ENCODE measurements at places on chromosomes 12 and 14. TPM values are rescaled to one million over a fixed set of nuclear protein-coding genes. Genes with fewer than 3 reads are reported as not detected.

DNA sequence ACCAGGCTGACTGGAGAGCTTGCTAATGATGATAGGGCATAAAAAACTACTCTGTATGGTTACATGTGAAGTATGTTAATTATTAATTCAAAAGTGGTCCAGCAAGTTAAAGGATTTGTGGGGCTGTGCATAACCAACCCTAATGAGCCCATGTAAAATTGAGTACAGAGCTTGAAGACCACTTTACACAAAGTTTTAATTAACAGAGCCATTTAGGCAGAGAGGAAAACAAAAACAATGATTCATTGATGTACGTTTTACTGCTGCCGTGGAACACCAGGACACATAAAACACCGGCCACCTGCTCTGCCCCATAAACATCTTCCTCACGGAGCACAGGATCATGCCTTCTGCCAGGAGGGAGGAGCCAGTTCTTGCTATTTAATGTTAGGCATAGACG is 83.5 kb downstream of the RIMBP2 start:
- no peak overlapping the region for H3K4me3 ChIP-seq
- H3K4me1 ChIP-seq, result no peaks in the 10 kb centered on the region
- no peak overlapping the region for H3K27ac ChIP-seq
- no peaks in the 10 kb centered on the region for H3K27me3 ChIP-seq
- no peak for DNase-seq

DNA sequence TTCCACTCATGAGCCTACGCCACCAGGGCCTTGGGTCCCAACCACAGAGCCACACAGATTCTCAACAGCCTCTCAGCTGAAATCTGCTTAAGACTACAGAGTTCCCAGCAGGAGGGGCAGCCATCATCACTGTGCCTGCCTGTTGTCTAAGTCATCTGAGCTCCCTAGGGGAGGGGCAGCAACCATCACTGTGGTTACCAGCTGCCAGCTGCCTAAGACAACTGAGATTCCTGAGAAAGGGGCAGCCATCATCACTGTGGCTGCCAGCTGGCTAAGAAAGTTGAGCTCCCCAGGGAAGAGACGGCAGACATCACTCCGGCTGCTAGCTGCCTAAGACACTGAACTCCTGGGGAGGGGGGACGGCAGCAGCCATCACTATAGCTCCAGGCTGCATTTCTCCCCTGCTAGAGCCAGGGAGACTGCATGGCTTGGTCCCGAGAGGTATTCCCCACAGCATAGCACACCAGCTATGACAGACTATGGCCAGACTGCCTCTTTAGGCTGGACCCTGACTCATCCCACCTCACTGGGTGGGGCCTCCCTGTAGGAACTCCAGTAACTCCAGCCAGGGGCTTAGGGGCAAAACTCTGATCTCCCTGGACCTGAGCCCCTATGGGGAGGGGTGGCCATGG is 37.2 kb upstream of the C14orf132 start:
- no peaks in the 10 kb centered on the region for H3K36me3 ChIP-seq
- no peak overlapping the region for H3K27ac ChIP-seq
- H3K4me1 ChIP-seq, result peaks cover 7% of the 10 kb centered on the region
- DNase-seq, result no peak
- H3K4me3 ChIP-seq, result no peak overlapping the region
- H3K27me3 ChIP-seq, result peaks cover 22% of the 10 kb centered on the region

- H3K27me3 ChIP-seq, result no peaks in the 10 kb centered on the region
- H3K27ac ChIP-seq, result no peak overlapping the region
- H3K36me3 ChIP-seq, result no peaks in the 10 kb centered on the region
- H3K4me1 ChIP-seq, result no peaks in the 10 kb centered on the region
Observed at GRCh38 chr12:130583317-130583716, 132.8 kb downstream of the RIMBP2 start.

GRCh38 chr12:106600503-106600902 is 17.7 kb downstream of the RFX4 start:
- H3K27me3 ChIP-seq, result peaks cover 3% of the 10 kb centered on the region
- no peaks in the 10 kb centered on the region for H3K36me3 ChIP-seq
- no peak overlapping the region for H3K4me3 ChIP-seq
- H3K4me1 ChIP-seq, result no peaks in the 10 kb centered on the region
- H3K27ac ChIP-seq, result no peak overlapping the region

- H3K27me3 ChIP-seq, result no peaks in the 10 kb centered on the region
- no peak overlapping the region for H3K4me3 ChIP-seq
- no peaks in the 10 kb centered on the region for H3K4me1 ChIP-seq
- no peaks in the 10 kb centered on the region for H3K36me3 ChIP-seq
- no peak for DNase-seq
Observed at GRCh38 chr12:18906395-18906794, 168.5 kb downstream of the CAPZA3 start.

GRCh38 chr12:47249719-47250357 is 170.1 kb upstream of the AMIGO2 start:
- no peak for DNase-seq
- no peak overlapping the region for H3K27ac ChIP-seq
- peaks cover 3% of the 10 kb centered on the region for H3K4me1 ChIP-seq
- H3K27me3 ChIP-seq, result no peaks in the 10 kb centered on the region
- H3K4me3 ChIP-seq, result no peak overlapping the region

- peaks cover 21% of the 10 kb centered on the region for H3K4me1 ChIP-seq
- H3K36me3 ChIP-seq, result peaks cover 19% of the 10 kb centered on the region
- H3K27me3 ChIP-seq, result no peaks in the 10 kb centered on the region
- no peak overlapping the region for H3K4me3 ChIP-seq
- H3K27ac ChIP-seq, result no peak overlapping the region
Observed at GRCh38 chr12:122961531-122962329, 4.5 kb downstream of the ABCB9 start.

GRCh38 chr14:79764323-79764722 is 447.0 kb downstream of the DIO2 start:
- DNase-seq, result no peak
- H3K4me1 ChIP-seq, result no peaks in the 10 kb centered on the region
- no peaks in the 10 kb centered on the region for H3K27me3 ChIP-seq
- no peaks in the 10 kb centered on the region for H3K36me3 ChIP-seq
- no peak overlapping the region for H3K4me3 ChIP-seq
- H3K27ac ChIP-seq, result no peak overlapping the region

DNA sequence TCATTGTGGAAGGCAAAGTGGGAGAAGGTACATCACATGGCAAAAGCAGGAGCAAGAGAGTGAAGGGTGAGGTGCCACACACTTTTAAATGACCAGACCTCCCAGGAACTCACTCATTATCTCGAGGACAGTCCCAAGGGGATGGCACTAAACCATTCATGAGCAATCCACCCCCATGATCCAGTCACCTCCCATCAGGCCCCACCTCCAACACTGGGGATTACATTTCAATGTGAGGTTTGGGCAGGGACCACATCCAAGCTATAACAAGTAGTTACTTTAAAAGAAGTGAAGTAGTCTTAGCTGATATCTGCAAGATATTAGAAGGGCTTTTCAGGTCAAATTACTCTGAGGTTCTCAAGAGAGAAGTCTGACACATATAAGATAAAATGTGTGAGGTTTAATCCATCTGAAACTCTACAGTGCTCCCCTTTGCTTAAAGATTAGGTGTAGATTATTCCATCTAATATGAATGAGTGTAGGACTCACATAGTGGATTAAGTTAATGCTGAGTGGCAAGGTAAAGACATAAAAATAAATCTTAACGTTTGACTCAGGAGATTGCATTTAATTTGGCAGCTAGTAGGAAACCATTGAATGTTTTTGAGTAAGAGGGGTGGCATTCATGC is 130.8 kb downstream of the TMX1 start:
- no peaks in the 10 kb centered on the region for H3K36me3 ChIP-seq
- H3K27ac ChIP-seq, result peak overlapping the region; percentile 46
- DNase-seq, result no peak

DNA sequence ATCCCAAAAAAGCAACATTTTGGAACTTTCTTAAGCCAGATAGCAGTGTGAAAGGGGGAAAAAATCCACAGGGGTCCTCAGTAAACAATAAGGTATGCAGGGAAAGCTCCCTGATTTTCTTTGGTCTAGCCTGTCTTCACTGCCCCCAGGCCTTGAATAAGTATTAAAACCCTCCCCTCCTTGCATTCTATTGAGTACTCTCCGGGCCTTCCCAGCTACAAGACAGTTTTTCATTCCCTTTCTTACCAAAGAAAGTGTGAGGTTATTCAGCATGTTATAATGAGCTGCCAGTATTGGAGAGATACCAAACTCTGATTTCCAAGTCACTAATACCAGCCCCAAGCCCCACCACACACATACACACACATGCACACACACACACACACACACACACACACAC is 59.8 kb upstream of the KIF21A start:
- H3K36me3 ChIP-seq, result no peaks in the 10 kb centered on the region
- H3K4me1 ChIP-seq, result peaks cover 5% of the 10 kb centered on the region
- H3K27me3 ChIP-seq, result no peaks in the 10 kb centered on the region
- no peak for DNase-seq

DNA sequence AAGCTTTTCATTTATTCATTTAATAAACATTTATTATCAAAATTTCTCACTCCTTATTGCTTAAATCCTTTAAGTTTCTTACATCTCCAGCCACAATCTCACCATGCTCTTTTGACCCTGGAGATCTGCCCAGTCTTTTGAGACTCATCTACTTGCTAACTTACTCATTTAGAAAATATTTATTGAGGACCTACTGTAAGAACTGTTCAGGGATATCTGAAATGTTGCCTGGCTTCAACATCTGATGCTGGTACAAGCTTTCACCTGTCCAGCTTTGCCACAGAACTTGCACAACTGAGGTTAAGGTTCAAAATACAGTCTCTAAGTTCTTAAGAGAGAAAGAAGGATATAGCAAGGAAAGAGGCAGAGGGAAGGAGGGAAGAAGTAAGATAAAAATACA is 17.5 kb upstream of the GXYLT1 start:
- H3K36me3 ChIP-seq, result peaks cover 13% of the 10 kb centered on the region
- no peaks in the 10 kb centered on the region for H3K27me3 ChIP-seq
- no peak for DNase-seq
- no peak overlapping the region for H3K4me3 ChIP-seq

GRCh38 chr12:109899783-109900751 is at the start of gene TCHP:
Gene TCHP, plus strand, starts transcription at chr12:109900274. Its CDS starts 2,753 bp downstream, at chr12:109903027.
- H3K36me3 ChIP-seq, result peaks cover 22% of the 10 kb centered on the region
- peak within 1 kb of the TSS; percentile 87 for H3K4me3 ChIP-seq
- H3K27me3 ChIP-seq, result no peaks in the 10 kb centered on the region
- peak within 1 kb of the TSS; percentile 84 for H3K27ac ChIP-seq
- peak; percentile 98 for DNase-seq

DNA sequence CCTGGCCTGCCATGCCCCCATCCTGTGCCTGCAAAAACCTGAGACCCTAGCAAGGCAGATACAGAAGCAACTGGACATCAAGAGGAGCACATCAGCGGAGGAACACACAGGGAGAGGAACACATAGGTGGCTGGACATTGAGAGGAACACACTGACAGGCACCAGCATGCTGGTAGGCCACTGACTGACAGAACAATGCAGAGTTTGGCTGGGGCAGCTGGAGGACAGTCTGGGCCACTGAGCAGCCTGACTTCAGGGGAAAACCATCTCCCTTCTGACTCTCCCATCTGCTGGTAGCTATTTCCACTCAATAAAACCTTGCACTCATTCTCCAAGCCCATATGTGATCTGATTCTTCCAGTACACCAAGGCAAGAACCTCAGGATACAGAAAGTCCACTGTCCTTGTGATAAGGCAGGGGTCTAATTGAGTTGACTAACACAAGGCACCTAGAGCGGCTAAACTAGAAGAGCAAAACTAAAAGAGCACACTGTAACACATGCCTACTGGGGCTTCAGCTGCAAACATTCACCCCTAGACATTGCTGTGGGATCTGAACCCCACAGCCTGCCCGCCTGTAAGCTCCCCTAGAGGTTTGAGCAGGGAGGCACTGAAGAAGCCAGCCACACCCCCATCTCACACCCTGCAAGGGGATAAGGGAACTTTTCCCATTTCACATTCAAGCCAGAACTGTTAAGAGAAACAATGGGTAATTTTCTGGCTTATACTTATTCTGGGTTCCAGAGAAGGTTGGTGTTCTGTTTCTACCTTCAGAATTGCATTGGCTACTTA is 22.1 kb downstream of the CLECL1 start:
- no peak for DNase-seq
- H3K36me3 ChIP-seq, result no peaks in the 10 kb centered on the region
- H3K4me1 ChIP-seq, result no peaks in the 10 kb centered on the region
- no peak overlapping the region for H3K4me3 ChIP-seq
- no peak overlapping the region for H3K27ac ChIP-seq
- no peaks in the 10 kb centered on the region for H3K27me3 ChIP-seq

DNA sequence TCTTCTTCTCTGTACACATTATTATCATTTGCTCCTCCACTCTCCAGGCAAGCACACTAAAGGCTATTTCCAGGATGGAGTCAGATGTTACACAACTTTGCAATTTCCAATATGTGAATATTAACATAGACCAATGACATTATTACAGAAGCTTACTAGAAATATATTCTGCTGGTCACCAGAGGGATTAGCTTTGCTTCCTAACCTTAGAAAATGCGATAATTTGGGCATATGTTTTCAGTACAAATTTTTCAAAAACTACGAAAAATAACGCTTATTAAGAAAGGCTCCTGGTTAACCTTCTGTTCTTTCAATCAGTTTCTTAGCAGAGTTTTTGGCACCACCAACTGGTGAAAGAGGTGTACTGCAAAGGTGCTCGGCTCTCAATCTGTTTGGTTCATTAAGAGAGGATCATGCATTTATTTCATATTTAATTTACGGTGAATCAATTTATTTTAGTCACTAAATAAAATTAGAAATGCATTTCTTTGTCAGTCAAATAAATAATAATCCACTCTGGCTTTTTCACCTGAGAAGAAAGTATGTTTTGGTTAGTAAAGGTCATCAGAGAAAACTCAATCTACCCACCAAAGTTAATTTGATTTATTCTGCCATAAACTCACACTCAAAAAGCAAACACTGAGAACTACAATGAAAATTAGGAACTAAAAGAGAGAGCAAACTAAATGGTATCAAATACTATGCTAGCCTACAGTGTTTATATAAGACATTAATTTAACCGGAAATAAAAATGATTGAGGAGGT is 39.2 kb downstream of the EFCAB11 start:
- H3K27ac ChIP-seq, result peak overlapping the region; percentile 75
- H3K36me3 ChIP-seq, result no peaks in the 10 kb centered on the region
- no peak for DNase-seq
- H3K27me3 ChIP-seq, result no peaks in the 10 kb centered on the region
- peaks cover 39% of the 10 kb centered on the region for H3K4me1 ChIP-seq

Gene ATP2A2
- total RNA-seq, result 105 TPM

Gene ABHD12B
- not detected for total RNA-seq

Gene KERA
- total RNA-seq, result not detected

Gene KRT73
- total RNA-seq, result not detected

Gene RIN3
- total RNA-seq, result 10.3 TPM

Gene KLHDC1
- 2.9 TPM for total RNA-seq

Gene EEA1
- total RNA-seq, result 32.9 TPM
